ENCODE measurements at places on chromosomes 1 and 21.

- DNase-seq: no peak
Measured at GRCh38 chr1:219210067-219210466, 36.4 kb downstream of the LYPLAL1 start.

GRCh38 chr1:110492573-110492972 lies 26.4 kb downstream of the KCNA10 start:
- no peak for DNase-seq

GRCh38 chr1:36446271-36446670 lies 4.0 kb downstream of the OSCP1 start:
- no peak for DNase-seq

DNA sequence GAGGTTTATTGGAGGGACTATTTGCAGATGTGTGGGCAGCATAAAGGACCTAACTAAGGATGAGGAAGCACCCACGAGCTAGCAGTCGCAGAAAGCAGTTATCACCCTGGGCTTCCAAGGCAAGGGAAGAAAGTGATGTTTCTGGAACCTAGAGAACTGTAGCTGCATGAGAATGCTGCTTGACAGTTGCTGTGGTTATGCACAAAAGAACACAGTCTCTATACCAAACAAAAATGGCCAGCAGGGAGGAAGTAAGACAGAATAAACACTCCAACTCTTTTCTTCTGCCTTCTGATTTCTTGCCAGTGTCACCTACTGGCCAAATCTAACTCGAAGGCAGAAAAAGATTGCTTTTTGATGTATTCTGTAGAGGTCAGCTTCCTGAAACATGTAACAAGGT lies 190.2 kb downstream of the RASAL2 start:
- no peak for DNase-seq

GRCh38 chr1:7207875-7208646 lies 422.8 kb downstream of the CAMTA1 start:
- peak; percentile 79 for DNase-seq

DNA sequence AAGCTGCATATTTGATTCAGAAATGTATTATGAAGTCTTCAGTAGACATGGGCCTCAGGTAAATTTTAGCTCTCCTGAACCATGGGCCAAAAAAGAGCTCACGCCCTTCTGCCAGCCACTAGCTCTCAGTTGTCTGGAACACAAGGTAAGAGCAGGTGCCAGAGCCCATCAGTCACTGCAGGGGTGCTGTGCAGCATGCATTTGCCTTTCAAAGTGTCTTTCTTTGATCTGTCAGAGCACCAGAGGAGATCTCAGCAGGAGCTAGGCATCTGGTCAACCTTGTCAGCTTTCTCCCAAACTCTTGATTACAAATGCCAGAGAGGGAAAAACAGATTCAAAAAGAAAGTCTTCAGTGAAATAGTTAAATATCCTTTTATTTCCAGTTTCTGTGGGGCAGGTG lies 332.3 kb downstream of the COL11A1 start:
- no peak for DNase-seq

GRCh38 chr1:232675260-232675659 lies 45.3 kb upstream of the SIPA1L2 start:
- DNase-seq: no peak

DNA sequence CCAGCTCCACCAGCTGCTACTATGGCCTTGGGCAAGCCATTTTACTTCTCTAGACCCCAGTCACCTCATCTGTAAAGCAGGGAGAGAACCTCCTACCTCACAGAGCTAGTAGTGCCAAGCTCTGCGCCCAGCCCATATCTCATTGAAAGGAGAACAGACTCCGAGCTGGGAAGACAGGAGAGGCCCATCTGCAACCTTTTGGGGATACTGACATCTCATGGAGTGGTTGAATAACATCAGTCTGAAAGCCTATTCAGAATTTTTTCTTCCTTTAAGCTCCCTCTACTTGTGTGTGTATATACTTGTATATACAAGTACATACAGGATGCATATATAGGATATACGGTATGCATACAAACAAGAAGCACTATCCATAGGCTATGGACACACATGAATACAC lies 279.5 kb upstream of the POU3F1 start:
- no peak for DNase-seq

DNA sequence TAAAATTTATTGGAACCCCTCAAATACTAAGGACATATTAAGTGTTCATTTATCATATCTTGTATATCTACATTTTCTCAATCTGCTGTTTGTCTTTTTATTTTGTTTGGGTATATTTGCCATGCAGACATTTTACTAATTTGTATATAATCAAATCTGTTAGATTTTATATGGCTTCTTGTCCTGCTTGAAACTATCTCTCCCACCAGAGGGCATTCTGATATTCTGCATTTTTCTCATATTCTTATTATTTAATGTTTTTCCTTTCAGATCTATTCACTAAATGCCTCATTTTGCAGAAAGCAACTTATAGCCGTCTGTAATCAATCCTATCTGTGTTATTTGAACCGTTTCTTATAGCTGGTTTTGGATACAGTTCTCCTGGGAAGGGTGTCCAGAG lies 745.5 kb downstream of the LRRIQ3 start:
- no peak for DNase-seq

DNA sequence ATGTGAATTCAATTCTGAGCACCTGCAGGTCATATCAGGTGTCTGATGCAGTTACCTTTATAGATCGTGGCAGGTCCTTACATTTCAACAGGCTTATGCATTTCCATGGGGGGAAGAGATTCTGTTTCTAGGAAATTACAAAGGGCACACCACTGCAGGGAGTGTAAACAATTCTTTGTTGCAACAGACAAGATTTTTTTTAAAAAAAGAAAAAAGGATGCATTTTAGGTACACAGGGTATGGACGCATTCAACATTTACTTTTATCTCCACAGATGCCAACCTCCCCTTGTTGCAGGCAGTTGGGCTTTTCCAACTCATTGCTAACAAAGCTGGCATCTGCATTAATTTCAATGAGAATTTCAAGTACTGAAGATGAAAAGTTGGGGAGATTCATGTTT lies 13.5 kb upstream of the TEKT2 start:
- no peak for DNase-seq

- DNase-seq: no peak
Measured at GRCh38 chr21:45286671-45287437, 841 bp downstream of the POFUT2 start.

DNA sequence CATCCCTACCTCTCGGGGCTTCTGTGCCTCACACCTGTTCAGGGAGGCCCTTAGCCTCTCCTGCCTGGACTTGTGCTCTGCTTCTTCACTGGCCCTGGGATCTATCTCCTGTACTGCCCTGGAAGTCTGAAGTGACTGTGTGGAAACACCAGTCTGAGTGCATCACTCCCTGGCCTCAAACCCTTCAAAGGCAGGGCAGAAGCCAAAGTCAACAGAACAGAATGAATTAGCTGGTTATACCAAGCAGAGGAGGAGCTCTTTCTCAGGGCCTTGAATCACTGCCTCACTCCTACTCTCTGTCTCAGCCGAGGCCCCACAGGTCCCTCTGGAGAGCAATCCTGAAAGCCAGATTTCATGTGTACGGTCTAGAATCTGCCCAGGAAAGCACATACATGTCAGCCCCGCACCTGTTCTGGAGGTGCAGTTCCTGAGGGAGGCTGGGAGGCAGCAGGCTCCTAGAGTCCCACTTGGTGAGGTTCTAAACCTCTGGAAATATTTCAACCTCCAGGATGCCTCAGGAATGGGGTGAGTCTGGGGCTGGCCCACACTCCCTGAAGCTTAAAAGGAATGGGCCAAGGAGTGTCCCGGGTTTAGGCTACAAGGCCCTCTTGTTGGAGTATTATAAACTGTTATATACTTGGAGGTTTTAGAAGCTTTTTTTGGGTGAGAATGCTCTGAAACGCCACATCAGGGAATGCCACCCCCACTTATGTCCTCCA lies 98.3 kb downstream of the ABCA4 start:
- peak; percentile 39 for DNase-seq

DNA sequence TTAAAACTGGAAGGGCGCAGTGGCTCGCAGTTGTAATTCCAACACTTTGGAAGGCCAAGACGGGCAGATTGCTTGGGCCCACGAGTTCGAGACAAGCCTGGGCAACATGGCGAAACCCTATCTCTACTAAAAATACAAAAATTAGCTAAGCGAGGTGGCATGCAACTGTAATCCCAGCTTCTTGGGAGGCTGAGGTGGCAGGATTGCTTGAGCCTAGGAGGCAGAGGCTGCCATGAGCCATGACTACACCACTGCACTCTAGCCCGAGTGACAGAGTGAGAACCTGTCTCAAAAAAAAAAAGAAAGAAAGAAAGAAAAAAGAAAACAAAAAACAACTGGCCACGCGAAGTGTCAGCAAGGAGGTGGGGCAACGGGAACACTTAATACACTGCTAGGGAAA lies 6.3 kb downstream of the UBE2G2 start:
- no peak for DNase-seq

GRCh38 chr21:44618504-44618903 lies 6.6 kb downstream of the KRTAP10-8 start:
- DNase-seq: no peak

GRCh38 chr1:223344491-223344890 lies 19.5 kb downstream of the SUSD4 start:
- no peak for DNase-seq

- DNase-seq: no peak
Measured at GRCh38 chr1:18653367-18653766, 22.7 kb downstream of the PAX7 start.

GRCh38 chr1:8600336-8600735 lies 217.1 kb downstream of the RERE start:
- no peak for DNase-seq

DNA sequence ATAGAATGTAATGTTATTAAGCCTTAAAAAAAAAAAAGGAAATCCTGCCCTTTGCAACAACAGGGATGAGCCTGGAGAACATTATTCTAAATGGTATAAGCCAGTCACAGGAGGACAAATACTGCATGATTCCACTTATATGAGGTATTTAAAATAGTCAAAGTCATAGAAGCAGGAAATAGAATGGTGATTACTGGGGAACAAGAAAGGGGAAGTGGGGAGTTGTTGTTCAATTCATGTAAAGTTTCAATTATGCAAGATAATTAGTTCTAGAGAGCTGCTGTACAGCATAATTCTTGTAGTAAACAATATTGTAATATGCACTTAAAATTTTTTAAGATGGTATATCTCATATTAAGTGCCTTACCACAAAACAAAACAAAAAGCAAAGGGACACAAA lies 13.2 kb downstream of the FCER1A start:
- no peak for DNase-seq

DNA sequence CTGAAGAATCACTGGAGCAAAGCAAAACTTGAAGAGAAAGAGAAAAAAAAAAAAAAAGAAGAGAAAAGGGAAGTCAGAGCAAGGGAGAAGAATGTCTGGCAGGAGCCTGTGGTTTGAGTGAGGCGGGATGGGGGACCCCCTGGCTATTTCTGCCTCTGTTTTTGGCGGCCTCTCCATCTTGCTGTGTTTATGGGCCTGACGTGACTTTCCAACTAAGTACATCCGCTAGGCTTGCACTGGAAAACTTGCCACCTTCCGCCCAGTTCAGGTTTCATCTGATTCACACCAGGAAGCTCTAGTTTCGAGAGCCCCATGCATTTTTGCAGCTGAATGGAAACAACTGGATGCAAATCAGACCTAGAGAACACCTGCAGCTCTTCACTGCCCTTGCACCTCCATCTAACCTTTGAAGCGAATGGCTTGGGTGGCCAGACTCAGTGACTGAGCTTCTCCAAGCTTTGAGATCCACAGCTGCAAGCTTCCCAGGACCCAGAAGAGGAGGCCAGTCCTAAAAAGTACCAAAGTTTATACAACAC lies 28.0 kb downstream of the TBX15 start:
- DNase-seq: no peak

- no peak for DNase-seq
Measured at GRCh38 chr1:163807331-163808049, 485.7 kb downstream of the NUF2 start.

DNA sequence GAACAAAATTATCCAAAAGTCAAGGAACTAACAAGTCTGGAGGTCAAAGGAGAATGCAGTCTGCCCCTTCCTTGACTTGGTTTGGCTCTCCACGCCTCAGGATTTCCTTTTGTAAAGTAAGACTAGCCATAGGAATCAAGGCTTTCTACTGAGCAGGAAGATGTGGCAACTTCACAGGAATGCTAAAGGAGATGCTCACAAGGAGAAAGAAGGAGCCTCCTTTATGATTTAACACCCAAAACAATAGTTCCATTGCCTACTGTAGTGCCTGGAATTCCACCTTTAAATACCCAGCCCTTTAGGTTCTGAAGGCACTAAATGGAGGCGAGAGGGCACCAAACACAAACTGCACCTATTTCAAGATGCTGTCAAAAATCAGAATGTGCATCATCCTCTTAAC lies 176.3 kb upstream of the NFIA start:
- DNase-seq: no peak

DNA sequence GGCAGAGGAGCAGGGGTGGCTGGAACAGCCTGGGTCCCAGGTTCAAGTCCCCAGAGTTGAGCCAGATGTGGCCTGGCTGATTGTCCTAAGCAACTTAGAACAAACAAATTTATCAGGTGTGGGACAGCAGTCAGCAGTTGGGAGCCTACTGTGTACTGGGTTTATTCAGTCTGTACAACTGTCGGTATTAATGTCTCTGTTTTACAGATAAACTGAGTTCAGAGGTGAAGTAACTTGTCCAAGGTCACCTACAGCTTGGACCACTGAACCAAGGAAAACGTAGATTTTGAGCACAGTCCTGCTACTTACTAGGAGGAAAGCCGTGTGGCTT lies 14.6 kb upstream of the TRIM63 start:
- no peak for DNase-seq

GRCh38 chr1:245881767-245882391 lies 625.2 kb downstream of the SMYD3 start:
- DNase-seq: no peak

GRCh38 chr1:113946678-113947387 lies 17.7 kb downstream of the HIPK1 start:
- no peak for DNase-seq

DNA sequence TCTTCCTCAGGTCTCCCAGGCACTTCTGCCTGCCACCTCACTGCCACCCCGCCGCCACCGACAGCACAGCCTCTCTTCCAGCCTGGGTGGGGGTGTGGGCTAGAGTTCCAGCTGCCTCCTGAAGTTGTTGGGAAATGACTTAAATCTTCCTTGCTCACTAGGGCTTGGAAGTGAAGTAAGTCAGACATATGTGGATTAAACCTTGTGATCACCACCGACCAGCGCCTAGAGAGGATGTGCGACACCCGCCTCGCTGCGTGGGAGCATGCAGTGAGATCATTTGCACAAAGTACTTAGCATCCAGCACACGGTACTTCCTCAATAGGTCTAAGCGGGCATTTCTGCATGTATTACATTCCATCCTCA lies 71.4 kb upstream of the FAM20B start:
- DNase-seq: no peak

Data from H4 (cell line).